ENCODE measurements at places on chromosomes 16 and 17. TPM values are rescaled to one million over a fixed set of nuclear protein-coding genes. Genes with fewer than 3 reads are reported as not detected.

The CCDC40 gene
- 8.9 TPM for total RNA-seq

- peak; percentile 80 for DNase-seq
These were observed 90.7 kb upstream of the TMEM97 start for GRCh38 chr17:28228109-28228840.

- DNase-seq, result no peak
These were observed 209.0 kb downstream of the SNX29 start for GRCh38 chr16:12185563-12185962.

DNA sequence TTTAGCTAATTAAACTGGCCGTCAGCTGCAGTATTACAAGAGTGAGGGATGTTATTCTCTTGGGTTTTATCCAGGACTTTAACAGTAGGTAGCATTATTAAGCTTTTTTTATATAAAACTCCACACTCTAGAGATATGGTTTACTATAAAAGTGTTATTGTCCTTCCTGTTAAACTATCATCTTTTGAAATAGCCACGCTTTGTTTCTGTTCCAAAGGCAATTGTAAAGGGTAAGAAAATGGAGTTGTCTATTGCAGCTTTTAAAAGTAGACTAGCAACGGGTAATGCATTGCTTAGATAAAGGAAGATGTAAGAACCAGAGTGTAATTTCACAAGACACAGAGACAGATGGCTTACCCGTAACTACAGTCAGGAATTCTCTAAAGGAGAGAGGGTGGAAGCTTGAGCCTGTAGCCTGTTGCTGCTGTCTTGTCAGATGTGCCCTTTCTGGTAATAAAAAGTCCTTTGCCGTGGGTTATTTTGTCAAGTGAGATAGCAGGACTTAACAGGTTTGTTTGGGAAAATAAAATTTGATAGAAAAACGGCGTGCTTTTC lies 56.4 kb downstream of the WWOX start:
- DNase-seq, result no peak

GRCh38 chr16:23711785-23712184 lies 1.2 kb downstream of the ERN2 start:
- no peak for DNase-seq

DNA sequence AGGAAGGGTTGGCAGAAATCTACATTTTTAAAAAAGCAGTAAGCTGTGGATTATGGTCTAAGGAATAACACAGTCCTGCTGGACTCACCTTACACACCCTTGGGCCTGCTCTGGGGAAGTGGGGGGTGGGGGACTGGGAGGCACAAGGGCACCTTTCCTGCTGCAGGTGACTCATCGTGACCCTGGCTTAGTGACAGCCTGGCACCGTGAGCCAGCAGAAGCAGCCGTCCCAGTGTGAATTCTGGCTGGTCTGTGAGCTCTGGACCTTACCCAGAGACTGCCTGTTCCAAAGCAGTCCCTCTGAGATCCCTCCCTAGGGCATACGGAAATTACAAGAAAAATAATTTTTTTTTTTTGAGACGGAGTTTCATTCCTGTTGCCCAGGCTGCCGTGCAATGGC lies 4.2 kb upstream of the CRK start:
- no peak for DNase-seq

GRCh38 chr17:72222661-72223380 lies 102.0 kb downstream of the SOX9 start:
- DNase-seq, result no peak

The UNC13D gene
- total RNA-seq, result 6.3 TPM

- DNase-seq, result no peak
These were observed 160.8 kb downstream of the CA10 start for GRCh38 chr17:51997723-51998122.

The TP53TG3F gene
- total RNA-seq, result not detected

The FBXL20 gene
- 18.2 TPM for total RNA-seq

All from H9 (cell line).